CD4-positive, alpha-beta T cell treated with Interleukin-6 at 100 ng/mL for 8 hours (primary cell): ENCODE measurements at places on chromosomes 2 and 18.

DNA sequence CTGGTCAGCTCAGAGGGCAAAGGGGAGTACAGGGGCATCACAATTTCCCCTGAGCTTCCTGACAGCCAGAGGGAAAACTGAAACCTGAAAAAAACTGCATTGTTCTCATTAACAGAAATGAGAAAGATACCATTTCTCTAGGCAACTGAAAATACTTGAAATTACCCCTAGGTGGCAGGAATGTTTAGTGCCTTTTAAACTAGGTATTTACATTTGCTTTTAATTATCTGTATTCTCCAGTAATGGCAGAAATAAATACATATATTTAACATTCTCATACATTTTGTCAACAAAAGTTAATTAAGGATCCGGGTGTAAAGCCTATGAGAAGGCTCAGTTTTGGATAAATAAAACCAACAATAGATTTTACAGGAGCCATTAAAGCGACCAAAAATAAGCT lies 34.5 kb downstream of the RPL31 start:
- DNase-seq = no peak

DNA sequence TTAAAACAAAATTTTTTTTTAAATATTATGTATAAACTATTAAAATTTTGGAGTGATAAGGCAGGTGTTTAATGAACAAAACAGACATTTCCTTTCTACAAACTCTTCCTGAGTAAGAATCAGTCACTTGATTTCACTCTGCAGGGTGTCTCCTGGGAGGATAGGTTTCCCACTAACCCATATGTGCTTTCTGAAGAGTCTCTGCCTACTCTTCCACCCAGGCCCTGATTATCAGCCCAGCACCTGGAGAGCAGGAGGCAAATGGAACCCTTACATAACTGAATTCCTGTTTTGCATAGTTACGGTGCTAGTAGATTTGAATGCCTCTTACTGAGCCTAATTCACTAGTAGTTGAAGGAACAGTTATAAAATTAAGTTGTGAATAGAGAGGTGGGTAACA lies 1718.6 kb downstream of the SUCLG1 start:
- no peak for DNase-seq

DNA sequence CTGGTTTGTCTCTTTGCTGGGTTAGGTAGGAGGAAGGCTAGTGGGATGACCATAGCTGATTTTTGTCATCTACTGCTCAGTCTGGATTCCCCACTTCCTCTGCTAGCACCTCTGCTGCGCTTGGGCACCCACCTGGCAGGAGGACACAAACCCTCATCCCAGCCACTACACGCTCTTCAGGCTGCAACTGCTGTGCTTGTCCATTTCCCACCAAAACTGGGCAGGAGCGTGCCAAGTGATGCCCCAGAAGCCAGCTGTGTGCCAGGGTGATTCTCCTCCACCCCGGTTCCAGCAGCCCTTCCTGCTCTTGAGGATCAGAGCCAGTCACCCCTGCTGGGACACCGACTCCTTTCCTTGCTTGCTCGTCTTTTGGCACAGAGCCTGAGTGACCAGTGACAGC lies 15.7 kb upstream of the PER2 start:
- no peak for DNase-seq

DNA sequence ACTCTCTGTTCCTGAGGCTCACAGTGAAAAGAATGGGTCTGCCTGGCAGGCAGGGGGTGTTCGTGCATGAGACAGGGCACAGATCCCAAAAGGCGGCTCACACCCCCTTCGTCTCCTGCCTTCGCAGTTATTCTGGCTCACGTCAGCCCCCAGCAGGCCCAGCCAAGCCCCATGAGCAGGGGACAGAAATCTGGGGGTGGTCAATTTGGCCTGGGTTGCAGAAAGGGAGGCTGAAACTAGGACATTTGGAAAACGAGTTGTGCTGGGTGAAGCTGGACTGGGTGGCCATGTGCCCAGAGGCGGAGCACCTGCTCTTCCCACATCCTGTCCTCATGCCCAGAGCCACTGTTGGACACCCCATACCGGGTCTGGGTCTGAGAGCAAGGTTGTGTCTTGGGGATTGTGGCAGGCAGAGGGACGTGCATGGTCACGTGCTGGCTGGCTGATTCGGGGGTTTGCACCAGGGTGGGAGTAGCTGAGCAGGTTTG lies 99.0 kb upstream of the MCFD2 start:
- no peak for DNase-seq

DNA sequence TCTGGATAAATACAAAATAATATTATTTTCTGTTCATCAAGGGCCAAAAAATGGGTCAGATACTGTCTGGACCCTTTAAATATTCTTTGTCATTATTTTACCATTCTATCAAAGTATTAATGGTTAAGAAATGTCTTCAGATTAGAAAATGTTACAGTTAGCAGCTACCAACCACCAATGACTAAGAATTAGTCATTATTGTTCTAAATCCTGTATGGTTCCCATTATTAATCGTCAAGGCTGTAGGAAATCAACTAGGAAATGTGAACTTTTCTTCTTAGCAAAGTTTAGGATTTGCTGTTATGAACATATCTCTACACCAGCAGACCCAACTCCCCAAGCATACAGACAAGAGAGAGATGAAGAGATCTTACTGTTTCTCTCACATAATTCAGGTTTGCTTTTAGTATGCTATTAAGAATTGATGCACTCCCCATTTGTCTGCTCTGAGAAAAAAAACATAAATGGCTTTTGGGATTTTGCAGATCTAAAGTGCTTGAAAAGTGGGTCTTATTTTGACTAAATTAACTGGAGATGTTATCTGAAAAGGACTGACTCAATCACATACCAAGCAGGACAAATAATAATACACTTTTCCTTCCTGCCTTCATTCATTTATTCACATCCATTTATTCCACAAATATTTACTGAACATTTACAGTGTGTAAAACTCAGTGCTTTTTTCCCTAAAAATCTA lies 147.7 kb downstream of the PPP1R1C start:
- DNase-seq = no peak

DNA sequence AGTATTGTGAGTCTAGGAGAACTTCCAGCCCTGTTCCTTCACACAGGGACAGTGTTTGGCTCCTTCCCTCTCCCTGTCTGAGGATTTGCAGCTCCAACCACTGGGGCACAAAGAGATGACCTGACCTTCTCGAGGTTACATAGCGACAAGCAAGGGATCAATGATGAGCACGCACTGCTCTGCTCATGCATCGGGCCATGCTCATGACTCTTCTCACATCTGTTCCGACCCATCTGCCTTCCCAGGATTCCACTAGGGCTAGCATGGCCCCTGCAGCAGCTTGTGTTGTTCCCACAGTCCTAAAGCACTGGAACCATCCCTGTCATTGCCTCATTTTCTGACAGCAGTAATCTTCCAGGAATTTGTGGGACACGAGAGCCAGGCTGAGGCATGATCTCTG lies 78.8 kb upstream of the ARHGAP28 start:
- no peak for DNase-seq

GRCh38 chr2:143728498-143728897 lies 599.3 kb downstream of the ARHGAP15 start:
- no peak for DNase-seq

- DNase-seq = no peak
Measured at GRCh38 chr18:59575995-59576394, 121.2 kb downstream of the CCBE1 start.

- DNase-seq = no peak
Measured at GRCh38 chr2:140442319-140442718, 1662.1 kb upstream of the NXPH2 start.

- DNase-seq = no peak
Measured at GRCh38 chr18:37654034-37654433, 88.4 kb upstream of the CELF4 start.

- DNase-seq = no peak
Measured at GRCh38 chr2:215874418-215874817, 138.9 kb downstream of the MREG start.

- DNase-seq = no peak
Measured at GRCh38 chr2:84641021-84641420, 124.7 kb downstream of the DNAH6 start.

DNA sequence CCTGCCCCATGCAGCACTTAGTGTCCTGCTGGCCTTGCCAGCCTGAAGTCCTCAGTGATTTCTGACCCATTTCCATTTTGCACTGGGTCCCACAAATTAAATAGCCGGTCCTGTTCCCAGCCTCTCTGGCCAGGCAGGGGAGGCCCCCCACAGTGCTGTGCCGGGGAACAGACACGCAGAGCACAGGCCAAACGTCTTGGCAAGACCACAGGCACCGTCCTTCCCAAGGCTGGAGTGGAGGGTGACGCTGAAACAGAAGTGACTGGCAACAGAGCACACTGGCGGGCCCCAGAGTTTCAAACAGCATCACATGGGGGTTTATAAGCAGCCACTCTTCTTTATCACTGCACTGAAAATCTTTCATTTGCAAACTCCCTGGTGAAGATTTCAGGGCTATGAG lies 52.2 kb downstream of the EDAR start:
- DNase-seq = no peak

DNA sequence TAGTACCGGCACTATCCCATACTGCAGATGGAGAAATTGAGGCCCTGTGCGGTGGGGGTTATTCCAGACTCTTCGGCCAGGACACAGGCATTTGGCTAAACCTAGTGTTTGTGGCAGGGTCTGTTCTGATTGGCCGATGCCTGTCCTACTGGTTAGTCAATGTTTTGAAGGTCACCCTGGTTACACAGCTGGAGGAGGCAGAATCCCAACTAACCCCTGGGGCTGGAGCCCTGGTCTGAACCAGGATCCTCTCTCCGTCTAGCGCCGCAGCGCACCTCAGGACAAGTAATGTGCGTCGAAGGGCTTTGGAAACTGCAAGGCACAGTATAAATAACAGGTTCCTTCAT lies 19.4 kb downstream of the TEX44 start:
- DNase-seq = no peak
